ENCODE measurements at places on chromosomes 3 and 15. TPM values are rescaled to one million over a fixed set of nuclear protein-coding genes. Genes with fewer than 3 reads are reported as not detected.

Gene HES1
- total RNA-seq = 28.5 TPM

Gene IL17RE
- 1.1 TPM for total RNA-seq

Gene APPL1
- total RNA-seq = 36.3 TPM

Gene VEPH1
- 0.51 TPM for total RNA-seq

DNA sequence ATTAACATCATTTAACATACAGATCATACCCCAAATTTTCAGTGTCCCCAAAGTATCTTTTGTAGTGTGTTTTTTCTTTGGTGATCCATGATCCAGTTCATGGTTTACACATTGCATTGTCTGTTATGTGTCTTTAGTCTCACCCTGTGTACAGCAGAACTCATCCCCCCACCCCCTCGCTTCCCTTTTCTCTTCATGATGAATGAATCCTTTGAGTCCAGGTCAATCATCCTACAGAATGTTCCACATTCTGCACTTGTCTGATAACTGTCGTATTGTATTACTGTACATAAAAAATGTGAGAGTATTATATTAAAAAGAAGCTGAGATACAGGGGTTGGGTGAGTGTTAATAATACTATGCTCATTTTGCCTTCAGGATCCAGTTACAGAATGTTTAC is 14.6 kb upstream of the NIT2 start:
- H3K4me1 ChIP-seq = no peaks in the 10 kb centered on the region
- no peak overlapping the region for H3K4me3 ChIP-seq
- DNase-seq = no peak
- H3K27me3 ChIP-seq = no peaks in the 10 kb centered on the region
- 0 out of 2 replicates have a peak, but pooled peaks cover 2% of the 10 kb centered on the region for H3K36me3 ChIP-seq

DNA sequence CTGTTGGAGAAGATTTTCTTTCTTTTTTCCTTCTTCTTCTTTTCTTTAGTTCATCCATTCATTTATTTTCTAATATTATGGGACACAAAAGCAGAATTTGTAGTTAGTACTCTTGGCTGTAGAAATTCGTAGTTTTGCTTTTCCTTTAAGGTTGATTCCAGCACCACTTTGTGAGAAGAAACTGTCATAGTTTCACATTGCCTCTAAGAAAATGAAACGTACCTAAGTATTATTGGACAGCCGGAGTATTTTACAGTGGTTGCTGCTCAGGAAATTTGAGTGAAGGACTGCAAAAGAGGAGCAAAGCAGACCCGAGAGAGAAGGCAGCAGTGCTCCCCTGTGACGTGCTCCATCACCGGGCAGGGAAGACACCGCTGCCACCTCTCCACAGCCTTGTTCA is 48.1 kb downstream of the PLCL2 start:
- no peaks in the 10 kb centered on the region for H3K4me1 ChIP-seq
- no peak overlapping the region for H3K27ac ChIP-seq
- H3K4me3 ChIP-seq = no peak overlapping the region
- H3K36me3 ChIP-seq = no peaks in the 10 kb centered on the region

- no peaks in the 10 kb centered on the region for H3K4me1 ChIP-seq
- peaks cover 21% of the 10 kb centered on the region for H3K36me3 ChIP-seq
- H3K27ac ChIP-seq = no peak overlapping the region
- DNase-seq = no peak
Observed at GRCh38 chr15:61915640-61916039, 144.6 kb downstream of the VPS13C start.

- H3K27ac ChIP-seq = no peak overlapping the region
- no peak overlapping the region for H3K4me3 ChIP-seq
- DNase-seq = no peak
- no peaks in the 10 kb centered on the region for H3K4me1 ChIP-seq
- H3K27me3 ChIP-seq = no peaks in the 10 kb centered on the region
- H3K36me3 ChIP-seq = no peaks in the 10 kb centered on the region
Observed at GRCh38 chr3:193772422-193772763, 179.4 kb downstream of the OPA1 start.

DNA sequence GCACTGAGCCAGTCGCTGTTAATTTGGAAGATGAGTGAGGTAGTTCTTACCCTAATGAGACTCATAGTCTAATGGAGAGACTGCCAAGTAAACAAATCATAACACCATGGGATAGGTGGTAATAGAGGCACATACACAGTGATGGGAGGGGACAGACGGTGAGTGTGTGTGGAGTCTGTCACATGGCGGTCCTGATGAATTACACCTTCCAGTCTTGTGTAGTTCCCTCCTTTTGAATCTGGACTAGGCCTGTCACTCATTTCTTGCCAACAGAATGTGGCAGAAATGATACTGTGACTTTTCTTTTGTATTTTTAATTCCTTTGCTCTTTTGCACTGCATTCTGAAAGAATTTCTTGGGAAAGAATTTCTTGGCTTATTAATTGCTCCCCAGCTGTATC is 78.1 kb downstream of the NR1D2 start:
- no peaks in the 10 kb centered on the region for H3K4me1 ChIP-seq
- DNase-seq = no peak
- no peaks in the 10 kb centered on the region for H3K36me3 ChIP-seq
- H3K4me3 ChIP-seq = no peak overlapping the region
- H3K27me3 ChIP-seq = no peaks in the 10 kb centered on the region

GRCh38 chr3:63557912-63558311 is 94.6 kb upstream of the SNTN start:
- no peak overlapping the region for H3K27ac ChIP-seq
- no peaks in the 10 kb centered on the region for H3K4me1 ChIP-seq
- DNase-seq = no peak

Measured in Panc1 (cell line).